Foreskin melanocyte (primary cell): ENCODE measurements at places on chromosomes 7 and 10.

GRCh38 chr10:87786421-87786820 is 31.6 kb downstream of the ATAD1 start:
- DNase-seq = no peak

- peak; percentile 6 for DNase-seq
Measured at GRCh38 chr7:114048386-114049235, 129.8 kb upstream of the PPP1R3A start.

DNA sequence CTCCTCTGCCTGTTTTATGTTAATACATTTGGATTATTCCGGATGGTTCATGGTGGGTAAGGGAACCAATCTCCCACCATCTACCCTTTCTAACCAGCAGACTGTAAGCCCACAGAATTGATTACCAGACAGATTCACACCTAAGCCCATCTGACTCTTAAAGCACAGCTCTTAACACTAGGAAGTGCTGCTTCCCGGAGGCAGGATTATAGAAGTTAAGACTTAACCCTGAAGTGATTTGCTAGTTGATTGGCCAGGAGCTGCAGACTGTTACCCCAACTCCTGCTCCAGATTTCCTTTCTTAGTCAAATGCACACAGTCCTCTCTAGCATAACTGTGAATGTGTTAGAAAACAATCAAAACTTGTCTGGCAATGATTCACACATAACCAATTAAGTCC is 221.7 kb downstream of the CDK14 start:
- no peak for DNase-seq

- no peak for DNase-seq
Measured at GRCh38 chr7:27958933-27959548, 219.1 kb downstream of the TAX1BP1 start.

DNA sequence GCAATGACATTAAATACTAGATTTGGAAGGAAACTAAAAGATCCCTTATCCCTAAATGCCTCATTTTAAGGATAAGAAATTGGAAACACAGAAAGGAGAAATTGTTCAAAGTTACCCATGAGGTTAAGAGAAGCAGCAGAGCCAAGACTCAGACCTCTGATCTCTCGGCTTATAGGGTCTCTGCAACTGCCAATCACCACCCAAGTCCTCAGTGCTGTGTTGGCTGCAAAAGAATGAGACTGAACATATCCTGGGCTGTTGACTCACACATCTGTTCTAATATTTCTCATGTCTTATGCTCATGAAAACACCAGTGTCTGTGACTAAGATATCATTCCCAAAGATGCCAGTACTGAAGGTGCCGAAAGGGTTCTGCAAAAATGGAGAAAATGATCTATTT is 153.3 kb downstream of the XPNPEP1 start:
- DNase-seq = no peak

- peak; percentile 56 for DNase-seq
Measured at GRCh38 chr10:94358480-94358879, 4.3 kb downstream of the NOC3L start.

DNA sequence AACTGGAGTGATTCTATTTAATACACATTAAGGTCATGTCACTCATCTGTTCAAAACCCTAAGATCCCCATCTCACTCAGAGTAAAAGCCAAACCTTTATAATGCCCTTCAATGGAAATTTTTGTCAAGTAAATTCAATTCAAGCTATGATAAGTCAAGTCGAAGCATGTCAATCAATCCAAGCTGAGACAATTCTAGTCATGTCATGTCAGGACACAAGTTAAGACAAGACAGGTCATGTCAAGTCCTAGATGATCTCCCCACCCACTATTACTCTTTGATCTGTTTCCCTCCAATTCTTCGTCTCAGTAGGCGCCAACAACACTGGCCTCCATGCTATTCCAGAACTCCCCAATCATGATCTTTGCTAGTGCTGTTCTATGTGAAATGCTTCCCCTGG is 141.4 kb downstream of the MAGI2 start:
- no peak for DNase-seq

DNA sequence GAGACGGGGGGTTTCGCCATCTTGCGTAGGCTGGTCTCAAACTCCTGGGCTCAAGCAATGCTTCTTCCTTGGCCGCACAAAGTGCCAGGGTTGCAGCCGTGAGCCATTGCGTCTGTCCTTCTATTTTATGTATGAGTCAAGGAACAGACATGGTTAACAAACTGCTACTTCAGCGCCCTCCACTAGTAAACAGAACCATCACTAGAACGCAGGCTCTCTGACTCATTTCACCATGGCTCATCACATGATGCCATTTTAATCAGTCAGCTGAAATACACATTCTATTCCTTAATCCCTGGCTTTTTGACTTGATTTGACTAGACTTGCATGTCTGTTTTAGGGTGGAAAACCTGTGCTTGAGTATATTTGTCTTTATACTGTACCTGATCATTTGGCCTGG is 41.3 kb downstream of the CELF2 start:
- DNase-seq = peak; percentile 81

- no peak for DNase-seq
Measured at GRCh38 chr10:110636932-110637557, 7.1 kb upstream of the RBM20 start.

DNA sequence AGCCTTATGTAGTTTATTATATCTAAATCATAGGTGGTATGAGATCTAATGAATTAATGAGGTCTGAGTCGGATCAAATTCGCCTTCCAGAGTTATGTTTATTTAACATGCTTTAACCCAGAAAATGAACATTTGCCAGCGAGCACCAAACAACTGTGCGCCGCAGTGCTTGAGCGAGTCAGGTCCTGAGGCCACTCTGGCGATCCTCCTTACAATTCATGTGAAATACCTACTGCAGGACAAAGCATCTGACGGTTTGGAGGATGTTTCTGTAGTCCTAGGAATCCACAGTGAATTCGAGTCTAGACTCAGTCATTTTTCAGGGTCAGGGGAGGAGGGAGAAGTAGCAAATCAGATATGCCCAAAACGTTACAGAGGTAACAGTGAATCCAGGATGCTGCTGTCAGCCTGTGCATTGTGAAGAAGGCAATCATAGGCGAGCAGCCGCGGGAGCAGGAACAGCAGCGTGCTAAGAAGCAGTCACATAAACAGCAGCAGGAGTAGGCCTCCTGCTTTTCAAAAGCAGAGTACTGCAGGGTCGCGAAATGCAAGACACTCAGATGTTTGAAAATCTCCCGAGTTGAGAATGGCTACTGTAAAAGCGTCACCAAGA is 120.2 kb downstream of the CACNB2 start:
- DNase-seq = no peak

GRCh38 chr7:75905785-75906604 is 9.0 kb upstream of the POR start:
- DNase-seq = peak; percentile 24

DNA sequence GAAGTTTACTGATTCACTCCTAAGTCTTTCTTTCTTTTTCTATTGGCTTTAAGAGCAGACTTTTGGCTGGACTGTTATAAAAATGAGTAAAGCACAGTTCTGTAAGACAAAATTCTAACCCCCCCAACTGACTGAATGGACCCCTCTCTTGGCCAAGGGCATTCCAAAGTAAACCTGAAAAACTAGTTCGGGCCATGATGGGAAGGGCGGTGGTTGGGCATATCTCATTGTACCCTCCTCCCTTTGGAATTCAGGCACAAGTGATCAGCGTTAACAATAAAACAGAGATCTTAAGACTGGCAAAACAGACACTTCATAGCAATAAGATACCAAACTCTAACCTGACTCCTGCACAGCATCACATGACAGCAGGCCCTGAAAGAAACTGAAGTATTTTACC is 6.1 kb upstream of the KIF20B start:
- no peak for DNase-seq

GRCh38 chr10:110813743-110814472 is 57.8 kb upstream of the PDCD4 start:
- DNase-seq = no peak

- DNase-seq = no peak
Measured at GRCh38 chr7:37349979-37350590, 98.6 kb downstream of the ELMO1 start.

DNA sequence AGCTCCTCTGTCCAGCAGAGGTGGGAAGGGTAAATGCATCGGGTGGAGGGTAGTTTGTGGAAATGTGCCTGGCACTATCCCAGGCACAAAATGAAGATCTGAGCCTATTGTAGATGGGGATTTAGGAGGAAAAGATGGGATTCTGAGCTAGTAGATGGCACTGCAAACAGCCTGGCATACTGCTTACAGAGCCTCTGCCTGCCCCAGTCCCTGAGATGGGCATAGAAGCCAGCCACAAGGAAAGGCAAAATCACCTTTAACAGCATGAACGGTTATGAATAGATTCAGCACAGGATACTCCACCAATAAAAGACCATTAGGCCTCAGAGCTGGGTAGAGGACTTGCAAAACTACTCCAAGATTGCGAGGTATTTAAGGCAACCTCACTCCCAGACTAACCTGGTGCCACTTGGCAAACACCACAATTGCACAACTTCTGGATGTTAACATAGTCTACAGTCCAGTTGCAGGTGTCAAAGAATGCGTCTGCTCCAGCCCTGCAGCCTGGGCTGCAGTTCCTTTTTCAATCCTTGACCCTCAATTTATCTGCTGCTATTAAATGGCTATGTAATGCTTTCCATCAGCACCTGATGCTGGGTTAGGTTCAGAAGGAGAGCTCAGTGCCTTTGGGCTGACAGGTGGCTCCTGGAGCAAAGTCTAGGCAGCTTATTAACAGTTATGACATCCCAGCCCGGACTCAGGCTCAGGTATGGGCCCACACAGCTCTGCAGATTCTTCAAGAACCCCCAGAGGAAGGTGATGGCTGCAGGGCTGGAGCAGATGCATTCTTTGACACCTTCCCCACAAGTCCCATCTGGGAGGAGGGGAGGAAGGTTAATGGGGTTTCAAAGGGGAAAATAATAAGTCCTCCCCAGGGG is 34.0 kb downstream of the CDHR3 start:
- DNase-seq = no peak
